ENCODE measurements at places on chromosomes 6 and 20.

GRCh38 chr6:170552765-170553533, at the start of gene PSMB1:
PSMB1 (minus strand) TSS chr6:170553307; CDS start chr6:170553242, 65 bp downstream.
- peak; percentile 91 for DNase-seq

GRCh38 chr6:142820338-142821051, 124.5 kb downstream of the HIVEP2 start:
- no peak for DNase-seq

DNA sequence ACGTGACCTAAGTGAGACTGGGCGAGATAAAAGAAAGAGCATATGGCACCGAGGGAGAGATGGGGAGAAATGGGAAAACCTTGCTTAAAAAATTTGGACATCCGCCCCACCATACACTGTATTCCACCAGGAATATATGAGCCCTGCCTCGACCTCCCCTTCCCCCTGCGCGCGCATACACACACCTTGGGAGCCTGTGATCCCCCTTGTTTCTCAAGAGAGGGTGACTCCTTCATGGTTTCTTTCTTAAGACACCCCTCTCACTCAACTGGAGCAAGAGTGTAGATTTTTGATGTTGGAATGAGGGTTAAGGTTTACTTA, 480 bp downstream of the ABCF1 start:
- no peak for DNase-seq

- DNase-seq, result no peak
Observed at GRCh38 chr6:68911334-68911733, 276.3 kb downstream of the ADGRB3 start.

DNA sequence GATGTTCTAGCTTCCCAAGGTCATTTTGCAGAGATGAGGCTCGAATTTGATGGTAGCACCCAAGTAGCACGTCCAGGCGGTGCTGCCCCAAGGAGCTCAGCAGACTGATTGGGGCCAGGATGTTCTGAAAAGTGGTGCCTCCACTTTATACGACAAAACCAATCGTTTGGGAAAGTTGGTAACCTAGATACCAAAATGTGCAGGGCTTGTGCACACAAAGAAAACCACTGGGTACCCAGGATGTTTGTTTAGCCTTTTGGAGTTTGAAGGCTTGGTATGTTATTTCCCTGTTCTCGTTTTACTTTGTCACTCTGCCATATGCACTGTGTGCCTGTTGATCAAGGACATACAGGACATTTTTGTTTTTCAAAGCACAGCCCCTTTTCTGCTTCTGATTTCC, 40.7 kb upstream of the PBOV1 start:
- DNase-seq, result no peak

DNA sequence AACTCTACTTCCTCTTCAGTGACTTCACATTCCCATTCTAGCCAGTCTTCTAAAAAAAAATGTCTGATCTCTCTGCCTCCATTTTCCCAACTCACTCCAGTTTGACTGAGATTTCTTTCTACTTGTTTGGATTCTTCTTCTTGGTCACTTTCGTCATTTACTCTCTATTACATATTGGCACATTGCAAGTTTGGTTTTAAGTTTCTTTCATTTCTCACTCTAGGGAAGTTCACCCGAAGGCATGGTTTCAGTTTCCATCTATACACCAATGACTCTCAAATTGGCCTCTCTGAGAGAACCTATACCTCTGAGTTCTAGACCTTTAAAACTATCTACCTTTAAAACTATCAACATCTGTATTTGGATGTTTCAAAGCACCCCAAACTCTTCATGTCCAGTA, 51.3 kb downstream of the CD109 start:
- DNase-seq, result no peak

GRCh38 chr6:109238396-109238795, 143.1 kb downstream of the CEP57L1 start:
- DNase-seq, result no peak

GRCh38 chr6:111683749-111684267, 78.1 kb upstream of the TRAF3IP2 start:
- no peak for DNase-seq

DNA sequence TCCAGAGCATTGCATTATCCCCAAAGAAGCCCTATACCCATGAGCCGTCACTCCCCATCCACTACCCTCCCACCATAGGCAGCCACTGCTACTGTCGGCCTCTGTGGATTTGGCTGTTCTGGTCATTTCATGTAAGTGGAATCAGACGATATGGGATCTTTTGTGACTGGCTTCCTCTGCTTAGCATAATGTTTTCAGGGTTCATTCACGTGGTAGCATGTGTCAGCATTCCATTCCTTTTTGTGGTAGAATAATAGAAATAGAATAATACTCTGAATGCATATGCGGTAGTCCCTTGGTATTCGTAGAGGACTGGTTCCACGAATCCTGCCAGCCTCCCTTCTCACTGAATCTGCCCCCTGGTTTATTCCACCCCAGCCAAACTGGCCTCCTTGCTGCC, 402.6 kb upstream of the SULF2 start:
- DNase-seq, result no peak

- DNase-seq, result no peak
Observed at GRCh38 chr6:70563530-70563929, 3.2 kb upstream of the SDHAF4 start.

DNA sequence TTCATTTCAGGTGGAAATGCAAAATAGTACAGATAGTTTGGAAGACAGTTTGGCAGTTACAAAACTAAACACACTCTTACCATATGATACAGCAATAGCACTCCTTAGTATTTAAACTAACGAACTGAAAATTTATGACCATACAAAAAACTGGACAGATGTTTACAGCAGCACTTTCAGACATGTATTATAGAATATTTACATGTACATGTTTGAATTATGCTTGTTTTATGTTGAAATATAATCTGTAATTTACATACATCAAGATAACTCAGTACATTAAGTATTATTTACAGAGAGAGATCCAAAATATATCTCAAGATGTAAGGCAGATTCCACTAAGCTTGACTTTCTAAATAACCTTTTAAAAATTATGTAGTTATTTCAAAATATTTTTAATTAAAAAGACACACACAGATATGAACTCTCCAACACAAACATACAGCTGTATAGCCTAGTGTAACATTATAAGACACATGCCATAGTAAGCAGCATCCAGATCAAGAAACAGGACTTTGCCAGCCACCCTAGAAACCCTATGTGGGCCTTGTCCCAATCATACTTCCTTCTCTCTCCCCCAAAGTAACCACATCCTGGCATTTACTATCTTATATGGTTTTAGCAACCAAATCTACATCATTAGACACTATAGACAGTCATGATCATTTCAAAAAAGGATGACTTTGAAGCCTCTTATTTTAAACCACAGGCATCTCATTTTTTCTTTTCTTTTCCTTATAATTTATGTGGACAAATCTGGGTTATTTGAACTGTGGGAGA, 82.2 kb downstream of the MAN1A1 start:
- no peak for DNase-seq

GRCh38 chr6:34236131-34236442, 586 bp upstream of the HMGA1 start:
- no peak for DNase-seq

DNA sequence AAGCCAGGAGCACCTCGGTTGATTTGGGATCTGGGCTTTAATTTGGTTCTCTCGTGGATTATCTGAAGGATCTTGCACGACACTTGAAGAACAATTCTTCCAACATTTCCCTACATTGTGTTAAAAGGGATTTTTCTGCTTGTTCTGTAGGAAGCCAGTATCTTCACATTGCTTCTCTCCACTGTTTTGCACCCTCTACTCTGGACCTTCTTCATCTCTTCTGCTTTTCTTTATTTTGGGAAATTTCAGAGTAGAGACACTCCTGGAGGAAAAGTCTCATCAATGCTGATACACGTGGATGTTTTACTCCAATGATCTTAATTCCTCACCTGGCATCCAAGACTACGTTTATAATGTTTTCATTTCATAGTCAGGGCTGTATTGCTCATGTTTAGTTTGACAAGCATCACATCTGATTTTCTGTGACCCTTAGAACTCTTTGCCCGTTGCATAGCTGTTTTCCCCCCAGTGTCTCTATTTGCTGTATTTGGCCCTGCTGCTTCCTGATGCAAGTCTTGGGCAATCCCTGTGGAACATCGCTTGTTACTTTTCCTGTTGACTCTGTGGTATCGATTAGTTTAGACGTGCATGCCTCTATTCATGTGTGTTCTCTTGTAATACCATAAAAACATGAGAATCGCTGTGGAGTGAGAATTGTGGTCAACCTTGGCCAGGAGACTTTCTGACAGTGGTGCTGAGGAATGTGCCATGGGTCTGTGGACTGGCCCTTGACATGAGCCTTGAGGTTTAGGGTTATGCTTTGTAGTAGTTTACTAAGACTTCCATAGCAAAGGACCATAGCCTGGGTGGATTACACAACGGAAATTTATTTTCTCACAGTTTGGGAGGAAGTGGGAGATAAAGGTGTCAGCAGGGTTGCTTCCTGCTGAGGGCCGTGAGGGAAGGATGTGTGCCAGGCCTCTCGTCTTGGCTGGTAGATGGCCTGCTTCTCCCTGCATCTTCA, 12.5 kb downstream of the PLCB1 start:
- no peak for DNase-seq
